ENCODE measurements at places on chromosomes 16 and 17. TPM values are rescaled to one million over a fixed set of nuclear protein-coding genes. Genes with fewer than 3 reads are reported as not detected.

GRCh38 chr17:10048629-10049350 is 143.7 kb upstream of the RCVRN start:
- no peak for DNase-seq

DNA sequence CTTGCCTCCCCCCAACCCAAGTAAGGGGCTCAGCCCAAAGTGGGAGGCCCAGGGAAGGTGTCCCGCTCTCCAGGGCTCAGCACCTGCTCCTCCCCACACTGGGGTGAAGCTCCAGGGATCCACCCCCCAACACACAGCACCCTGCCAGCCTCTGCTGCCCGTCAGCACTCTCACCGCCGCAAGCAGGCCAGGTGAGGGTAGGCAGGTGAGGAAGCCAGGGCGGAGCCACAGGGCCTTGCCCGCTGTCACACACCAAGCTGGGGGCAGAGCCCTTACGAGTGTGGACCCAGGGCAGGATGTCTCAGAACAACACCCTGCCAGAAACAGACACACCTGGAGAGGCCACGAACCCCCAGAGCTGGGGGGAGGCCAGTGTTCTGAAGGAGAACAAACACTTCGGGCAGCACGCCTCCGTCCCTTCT is 19.5 kb downstream of the PLLP start:
- DNase-seq: no peak

DNA sequence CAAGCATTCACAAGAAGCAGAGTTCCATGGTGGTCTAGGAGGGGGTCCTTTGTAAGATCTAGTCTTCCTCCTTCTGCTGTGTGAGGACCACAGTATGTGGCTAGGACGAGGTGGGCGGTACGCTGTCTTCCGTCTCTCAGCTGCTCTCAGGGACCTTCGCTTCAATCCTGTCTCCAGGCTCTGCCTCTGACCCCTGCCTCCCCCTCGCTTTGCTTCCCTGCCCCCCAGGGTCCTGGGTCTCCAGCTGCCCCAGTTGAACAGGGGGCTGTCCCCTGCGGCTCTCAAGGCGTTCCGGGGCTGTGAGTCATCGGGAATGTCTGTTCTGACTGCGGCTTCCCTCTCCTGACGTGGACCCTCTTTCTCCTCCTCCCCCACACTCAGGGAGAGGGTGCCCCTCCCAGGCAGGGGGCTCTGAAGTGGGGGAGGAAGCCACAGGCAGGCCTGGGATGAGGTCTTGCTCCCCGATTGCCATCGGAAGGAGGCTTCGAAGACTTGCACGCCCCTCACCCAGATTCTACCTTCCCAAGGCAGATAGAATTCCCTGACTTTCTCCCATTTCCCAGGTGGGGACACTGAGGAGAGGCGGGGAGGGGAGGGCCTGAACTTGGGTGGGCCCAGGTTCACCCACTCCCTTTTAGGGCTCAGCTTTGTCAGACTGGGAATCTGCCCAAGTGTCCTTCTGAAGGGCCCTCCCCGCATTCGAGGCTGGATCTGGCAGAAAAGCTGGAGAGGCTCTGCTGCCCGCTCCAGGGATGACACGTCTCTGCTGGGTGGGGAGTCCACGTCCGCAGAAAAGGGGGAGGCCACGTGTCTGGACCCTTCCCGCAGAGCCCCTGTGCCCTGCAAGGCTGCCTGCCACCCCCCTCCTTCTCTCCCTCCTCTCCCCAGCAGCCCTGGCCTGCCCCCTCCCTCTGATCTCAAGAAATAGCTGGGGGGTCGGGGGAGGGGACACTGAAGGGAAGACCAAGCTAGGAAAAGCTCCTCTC is 9.1 kb upstream of the COL1A1 start:
- DNase-seq: peak; percentile 53

DNA sequence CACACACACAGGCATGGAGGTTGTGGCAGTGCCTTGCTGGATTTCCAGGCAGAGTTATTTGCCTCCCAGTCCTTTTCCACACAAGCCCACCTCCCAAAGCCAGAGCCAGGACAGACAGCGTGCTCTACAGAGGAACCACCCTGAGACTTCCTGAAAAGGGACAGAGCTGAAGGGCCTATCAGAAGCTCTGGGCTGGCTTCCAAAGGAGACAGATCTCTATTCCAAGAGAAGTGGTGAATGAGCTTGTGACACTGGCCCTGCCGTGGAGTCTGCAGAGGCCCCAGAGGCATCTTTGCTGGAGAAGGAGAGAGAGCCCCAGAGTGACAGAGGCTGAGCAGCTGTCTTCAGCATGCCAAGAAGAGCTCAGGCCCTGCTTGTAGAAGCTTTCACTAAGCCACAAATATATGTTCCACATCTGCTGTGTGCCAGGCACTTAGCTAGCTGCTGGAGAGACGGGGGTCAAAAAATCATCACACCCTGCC is 8.3 kb upstream of the LPCAT2 start:
- DNase-seq: no peak

DNA sequence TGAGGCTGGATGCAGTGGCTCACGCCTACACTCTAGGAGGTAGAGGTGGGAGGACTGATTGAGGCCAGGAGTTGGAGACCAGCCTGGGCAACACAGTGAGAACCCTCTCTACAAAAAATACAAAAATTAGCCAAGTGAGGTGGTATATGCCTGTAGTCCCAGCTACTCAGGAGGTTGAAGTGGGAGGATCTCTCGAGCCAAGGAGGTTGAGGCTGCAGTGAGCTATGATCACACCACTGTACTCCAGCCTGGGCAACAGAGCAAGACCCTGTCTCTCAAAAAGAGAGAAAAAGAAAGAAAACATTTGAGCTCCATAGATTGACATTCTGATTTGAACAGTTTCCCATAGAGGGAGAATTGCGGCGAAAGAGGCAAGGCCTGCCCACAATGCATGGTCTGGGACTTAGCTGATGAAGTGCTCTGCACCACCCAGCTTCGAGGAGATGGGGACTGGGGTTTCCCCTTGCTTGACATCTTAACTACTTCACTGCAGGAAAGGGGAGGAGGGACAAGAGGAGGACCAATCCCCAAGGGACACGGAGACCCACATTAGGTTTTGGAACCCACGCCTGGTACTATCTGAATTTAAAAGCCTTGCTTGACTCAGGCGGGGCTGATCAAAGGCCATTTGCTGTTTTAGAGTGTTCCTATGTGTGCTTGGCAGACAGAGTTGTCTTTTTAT is 21.7 kb downstream of the MSI2 start:
- no peak for DNase-seq

DNA sequence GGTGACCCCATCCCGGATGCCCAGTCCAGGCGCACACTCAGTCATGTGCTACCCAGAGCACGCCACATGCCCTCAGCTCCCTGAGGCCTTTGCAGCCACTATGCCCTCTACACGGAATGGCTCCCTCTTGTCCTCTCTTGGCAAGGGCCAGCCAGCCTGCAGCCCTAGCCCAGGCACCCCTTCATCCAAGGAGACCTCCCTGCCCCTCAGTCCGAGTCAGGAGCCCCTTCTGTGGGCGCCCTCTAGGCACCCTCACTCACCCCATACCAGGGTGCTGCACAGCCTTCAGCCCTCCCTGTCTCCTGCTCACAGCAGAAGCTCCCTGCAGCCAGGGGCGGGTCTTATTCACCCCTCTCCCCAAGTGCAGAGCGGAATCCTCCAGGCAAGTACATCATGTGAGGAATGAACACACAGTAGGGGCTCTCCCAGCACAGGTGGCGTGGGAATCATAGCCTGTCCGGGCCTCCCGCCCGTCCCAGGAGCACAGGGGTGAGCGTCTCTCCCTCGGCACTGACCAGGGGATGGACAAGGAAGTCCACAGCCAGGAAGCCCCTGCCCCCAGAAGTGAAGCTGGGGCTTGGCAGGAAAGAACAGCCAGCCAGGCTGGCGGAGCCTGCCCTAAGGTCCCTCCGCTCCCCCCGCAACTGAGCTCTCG is 186.9 kb downstream of the RBFOX3 start:
- no peak for DNase-seq

GRCh38 chr17:1294157-1294717 is 14.8 kb downstream of the TRARG1 start:
- DNase-seq: no peak

- DNase-seq: no peak
Observed at GRCh38 chr16:85460252-85461021, 152.7 kb upstream of the GSE1 start.

DNA sequence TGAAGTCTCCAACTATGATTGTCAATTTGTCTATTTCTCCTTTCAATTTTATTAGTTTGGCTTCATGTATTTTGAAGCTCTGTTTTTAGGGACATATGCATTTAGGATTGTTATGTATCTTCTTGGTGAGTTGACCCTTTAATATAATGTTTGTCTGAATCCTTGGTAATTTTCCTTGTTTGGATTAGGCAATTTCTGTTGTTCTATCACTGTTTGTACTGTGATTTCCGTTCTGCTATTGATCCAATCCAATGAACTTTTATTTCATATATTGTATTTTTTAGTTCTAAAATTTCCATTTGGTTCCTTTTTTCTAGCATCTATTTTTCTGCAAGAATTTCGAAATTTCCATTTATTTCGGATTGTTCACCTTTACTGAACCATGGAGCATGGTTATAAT is 31.0 kb downstream of the RAB11FIP4 start:
- DNase-seq: no peak

GRCh38 chr17:3890082-3890877 is 2.6 kb downstream of the CAMKK1 start:
- DNase-seq: peak; percentile 87

CCDC200 gene
- total RNA-seq: not detected

KRT15 gene
- 1.2 TPM for total RNA-seq
